ENCODE measurements at places on chromosomes 16 and 17.

DNA sequence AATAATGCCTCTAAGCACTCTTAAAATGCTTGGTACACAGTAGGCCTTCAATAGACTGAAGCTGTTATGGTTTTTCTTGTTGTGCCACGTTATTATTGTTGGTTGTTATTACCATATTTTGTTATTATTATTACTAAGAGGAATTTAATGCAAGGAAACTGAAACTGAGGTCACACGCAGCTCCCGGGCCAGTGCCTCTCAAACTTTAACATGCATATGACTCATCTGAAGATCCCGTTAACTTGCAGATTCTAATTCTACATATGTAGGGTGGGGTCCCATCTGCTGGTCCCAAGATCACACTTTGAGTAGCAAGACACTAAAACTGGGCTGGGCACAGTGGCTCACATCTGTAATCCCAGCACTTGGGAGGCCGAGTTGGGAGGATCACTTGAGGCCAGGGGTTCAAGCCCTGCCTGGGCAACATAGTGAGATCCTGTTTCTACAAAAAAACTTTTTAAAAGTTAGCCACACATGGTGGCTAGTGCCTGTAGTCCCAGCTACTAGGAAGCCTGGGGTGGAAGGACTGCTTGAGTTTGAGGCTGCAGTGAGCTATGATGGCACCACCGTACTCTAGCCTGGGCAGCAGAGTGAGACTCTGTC lies 888 bp downstream of the ACSM5 start:
- DNase-seq: no peak

DNA sequence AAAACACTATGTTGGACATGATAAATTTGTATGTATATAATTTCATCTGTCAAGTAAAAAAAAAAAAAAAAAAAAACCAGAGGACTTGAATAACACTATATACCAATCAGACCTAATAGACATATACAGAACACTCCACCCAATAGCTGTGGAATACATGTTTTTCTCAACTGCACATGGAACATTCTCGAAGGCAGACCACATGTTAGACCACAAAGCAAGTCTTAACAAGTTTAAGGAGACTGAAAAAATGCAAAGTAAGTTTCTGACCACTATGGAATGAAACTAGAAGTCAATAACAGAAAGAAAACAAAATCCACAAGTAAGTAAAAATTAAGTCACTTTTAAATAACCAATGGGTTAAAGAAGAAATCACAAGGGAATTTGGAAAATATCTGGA lies 8.4 kb upstream of the CNTNAP4 start:
- DNase-seq: no peak

DNA sequence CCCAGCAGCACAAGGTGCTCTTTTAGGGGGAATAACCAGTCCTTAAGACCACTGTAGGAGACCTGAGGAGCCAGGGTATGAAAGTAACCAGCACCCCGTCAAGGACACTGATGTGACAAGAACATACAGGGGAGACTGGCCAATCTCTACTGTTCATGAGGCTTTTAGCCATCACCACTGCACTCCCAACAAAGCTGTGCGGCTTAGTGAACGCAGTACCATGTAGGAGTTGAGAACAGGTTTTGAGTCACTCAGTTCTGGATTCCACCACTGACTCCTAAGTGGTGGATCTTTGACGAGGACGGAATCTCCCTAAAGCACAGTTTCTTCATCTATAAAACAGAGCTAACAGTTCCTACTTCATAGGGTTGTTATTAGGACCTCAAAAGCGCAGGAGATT lies 26.8 kb downstream of the COG4 start:
- no peak for DNase-seq

- DNase-seq: no peak
Observed at GRCh38 chr17:42424991-42425610, 2.0 kb upstream of the CAVIN1 start.

DNA sequence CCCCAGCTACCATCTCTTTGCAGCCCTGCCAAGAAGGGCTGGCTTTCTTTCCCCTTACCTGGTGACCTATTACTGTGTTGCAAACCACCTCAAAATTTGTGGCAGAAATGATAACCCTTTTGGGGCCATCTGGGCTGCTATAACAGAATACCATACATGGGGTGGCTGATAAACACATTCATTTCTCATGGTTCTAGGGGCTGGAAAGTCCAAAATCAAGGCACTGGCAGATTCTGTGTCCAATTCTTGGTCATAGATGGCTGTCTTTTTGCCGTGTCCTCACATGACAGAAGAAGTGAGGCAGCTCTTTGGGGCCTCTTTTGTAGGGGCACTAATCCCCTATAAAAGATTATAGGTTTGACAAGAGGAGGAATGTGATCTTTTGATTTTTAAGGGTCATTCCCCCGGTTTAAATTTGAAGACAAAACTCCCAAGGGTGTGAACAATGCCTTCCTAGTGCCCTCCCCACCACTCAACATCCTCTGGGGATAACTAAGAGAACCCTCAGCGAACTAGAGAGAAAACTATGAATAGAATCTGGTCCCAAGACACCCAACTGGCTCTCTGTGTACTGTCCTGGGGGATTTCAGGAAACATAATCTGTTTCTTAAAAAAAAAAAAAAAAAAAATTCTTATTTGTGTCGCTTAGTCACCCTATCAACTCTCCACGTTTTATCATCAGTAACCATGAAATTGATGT lies 1.7 kb upstream of the METTL22 start:
- no peak for DNase-seq

GRCh38 chr17:43079641-43080302 lies 45.4 kb downstream of the BRCA1 start:
- no peak for DNase-seq

GRCh38 chr17:45307290-45308015 lies 9.4 kb downstream of the MAP3K14 start:
- DNase-seq: no peak

GRCh38 chr16:58449768-58450167 lies 50.2 kb upstream of the NDRG4 start:
- DNase-seq: no peak

DNA sequence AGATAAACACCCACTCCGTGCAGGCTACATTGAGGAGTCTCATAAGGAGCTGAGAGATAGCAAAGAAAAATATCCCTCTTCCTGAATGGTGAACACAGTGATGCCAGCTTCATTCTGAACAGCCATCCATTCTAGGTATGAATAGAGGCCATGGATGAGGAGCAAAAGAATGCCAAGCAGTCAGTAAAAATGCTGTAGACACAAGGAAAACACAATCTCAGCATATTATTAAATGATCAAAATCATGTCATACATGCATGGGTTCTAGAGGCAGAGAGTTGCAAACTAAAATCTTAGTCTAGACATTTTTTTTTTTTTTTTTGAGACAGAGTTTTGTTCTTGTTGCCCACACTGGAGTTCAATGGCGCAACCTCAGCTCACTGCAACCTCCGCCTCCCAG lies 313.0 kb downstream of the SOX9 start:
- DNase-seq: no peak

DNA sequence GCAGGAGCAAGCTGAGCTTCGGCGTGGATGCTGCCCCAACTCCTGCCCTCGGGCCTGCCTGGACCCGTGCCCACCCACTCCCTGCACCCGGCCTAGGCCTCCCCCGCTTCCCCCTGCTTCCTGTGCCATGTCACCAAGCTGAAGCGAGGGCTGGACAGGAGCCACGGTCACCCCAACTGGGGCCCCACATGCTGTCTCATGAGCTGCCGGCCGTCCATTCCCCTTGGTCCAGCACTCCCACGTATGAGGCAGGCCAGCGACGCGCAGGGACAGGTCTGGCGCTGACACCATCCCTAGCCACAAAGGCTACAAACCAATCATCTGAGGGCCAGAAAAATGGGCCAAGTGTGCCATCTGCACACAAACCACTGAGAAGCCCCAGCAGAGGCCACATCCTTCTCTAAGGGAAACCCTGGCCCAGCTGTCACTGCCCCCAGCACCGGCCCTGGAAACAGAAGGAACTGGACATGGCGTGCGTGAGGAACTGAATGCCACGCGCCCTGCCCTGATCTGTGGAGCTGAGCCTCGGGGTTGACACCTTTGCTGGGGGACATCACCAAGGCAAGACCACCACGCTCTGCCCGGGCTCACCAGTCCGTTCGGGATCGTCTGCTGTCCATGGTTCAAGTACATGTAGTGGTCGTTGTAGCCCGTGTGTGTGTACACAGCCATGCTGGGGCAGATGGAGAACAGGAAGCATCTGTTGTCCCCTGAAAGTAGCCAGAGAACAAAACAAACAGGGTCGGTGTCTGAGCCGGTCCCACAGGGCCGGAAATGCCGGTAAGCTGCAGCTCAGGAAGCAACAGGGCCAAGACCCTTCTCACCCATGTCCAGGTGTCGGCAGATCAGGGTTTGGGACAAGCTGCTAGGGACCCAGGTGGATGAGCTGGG lies 22.2 kb downstream of the MEAK7 start:
- no peak for DNase-seq

- no peak for DNase-seq
Observed at GRCh38 chr16:609984-610383, 20.1 kb downstream of the RAB40C start.

DNA sequence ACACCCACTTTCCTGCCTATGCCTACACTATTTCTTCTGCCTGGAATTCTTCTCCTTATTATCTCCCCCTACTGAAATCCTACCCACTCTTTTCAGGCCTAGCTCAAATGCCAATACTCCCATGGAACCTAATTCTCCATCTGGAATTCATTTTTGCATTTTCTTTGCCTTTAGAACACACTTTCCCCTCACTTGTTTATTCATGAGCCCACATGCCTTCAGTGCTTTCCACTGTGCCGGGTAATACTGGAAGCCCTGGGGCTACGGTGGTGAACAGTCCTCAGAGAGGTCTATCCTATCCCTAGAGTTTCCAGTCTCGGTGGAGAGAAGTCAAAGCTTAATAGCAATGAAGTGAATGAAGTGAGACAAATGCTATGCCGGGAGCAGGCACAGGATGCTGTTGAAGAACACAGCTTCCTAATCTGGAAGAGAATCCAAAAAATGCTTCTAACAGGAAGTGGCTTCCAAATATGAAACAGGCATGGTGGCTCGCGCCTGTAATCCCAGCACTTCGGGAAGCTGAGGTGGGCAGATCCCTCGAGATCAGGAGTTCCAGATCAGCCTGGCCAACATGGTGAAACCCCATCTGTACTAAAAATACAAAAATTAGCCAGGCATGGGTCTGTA lies 322.4 kb downstream of the GRIN2A start:
- DNase-seq: no peak

GRCh38 chr16:23339787-23340186 lies 37.7 kb downstream of the SCNN1B start:
- no peak for DNase-seq

DNA sequence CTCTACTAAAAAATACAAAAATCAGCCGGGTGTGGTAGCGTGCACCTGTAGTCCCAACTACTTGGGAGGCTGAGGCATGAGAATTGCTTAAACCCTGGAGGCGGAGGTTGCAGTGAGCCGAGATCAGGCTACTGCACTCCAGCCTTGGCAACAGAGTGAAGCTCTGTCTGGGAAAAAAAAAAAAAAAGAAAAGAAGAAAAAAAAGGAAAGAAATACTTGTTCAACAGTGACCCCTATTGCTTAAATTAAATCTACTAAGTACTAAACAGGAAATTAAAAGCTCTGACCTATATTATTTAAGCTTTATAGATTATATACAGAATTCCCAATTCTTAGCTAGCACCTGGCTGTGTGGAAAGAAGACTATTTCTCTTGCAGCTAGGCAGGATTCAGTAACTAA lies 48.9 kb downstream of the FBXL20 start:
- DNase-seq: no peak

GRCh38 chr17:35089586-35090296 lies 26.2 kb upstream of the RFFL start:
- no peak for DNase-seq

DNA sequence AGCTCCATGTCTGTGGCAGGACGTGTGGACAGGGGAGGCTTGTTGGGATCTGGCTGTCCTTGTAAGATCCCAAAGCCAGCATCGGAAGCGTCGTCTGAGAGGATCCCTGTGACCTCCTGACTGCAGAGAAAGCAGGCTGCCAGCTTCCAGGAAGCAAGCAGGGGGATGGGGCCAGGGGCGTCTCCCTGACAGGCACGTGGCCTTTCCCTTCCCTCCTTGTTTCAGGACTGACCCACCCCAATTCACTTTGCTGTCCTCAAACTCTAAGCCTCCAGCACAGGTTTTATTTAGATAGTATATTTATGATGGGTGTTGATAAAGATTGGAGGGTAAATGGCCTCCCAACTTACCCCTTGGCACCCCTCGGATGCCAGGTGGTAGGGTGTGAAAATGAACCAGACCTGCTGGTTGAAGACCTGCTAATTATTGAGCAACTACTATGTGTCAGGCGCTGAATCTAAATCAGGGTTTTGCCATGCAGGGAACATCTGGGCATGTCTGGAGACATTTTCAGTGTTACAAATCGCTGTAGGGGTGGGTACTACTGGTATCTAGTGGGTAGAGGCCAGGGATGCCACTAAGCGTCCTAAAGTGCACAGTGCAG lies 24.5 kb downstream of the SOCS1 start:
- DNase-seq: no peak

GRCh38 chr16:668519-669171 lies 713 bp downstream of the RHOT2 start:
- no peak for DNase-seq

DNA sequence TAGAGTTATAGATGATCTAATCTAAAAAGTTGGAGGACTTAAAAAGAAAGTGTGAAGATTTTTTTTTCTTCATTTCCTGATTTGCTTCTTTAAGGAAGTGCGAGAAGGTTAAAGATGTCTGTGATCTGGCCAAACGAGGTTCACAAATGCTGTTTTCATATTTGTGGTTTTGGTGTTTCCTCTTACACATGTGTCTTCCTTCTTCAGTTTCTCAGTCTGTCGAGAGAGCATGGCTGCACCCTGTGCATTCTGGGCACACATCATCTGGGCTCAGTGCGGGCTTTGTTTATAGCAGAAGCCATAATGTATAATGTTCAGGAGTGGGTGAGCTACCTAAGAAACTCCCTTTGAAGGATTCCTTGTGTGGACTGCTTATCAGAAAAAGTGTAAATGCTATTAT lies 260.4 kb upstream of the TBX2 start:
- DNase-seq: no peak

GRCh38 chr16:29029168-29029994 lies 44.5 kb downstream of the LAT start:
- DNase-seq: no peak

DNA sequence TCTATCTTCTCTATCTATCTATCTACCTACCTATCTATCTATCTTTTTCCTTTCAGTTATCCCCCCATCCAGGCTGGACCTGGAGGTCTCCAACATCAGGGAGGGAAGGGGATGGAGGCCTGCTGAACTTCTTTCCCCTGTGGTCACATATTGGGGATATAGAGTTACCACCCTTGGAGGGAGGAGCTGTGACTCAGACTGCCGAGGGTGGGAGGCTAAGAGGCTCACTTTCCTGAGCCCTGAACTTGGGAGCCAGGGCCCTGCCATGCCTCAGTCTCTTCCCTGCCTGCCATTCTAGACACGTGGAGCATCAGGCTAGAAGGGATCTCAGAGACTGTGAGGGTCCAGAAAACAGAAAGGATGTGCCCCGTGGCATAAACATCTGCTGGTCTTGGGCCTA lies 8.4 kb downstream of the LRRC3C start:
- no peak for DNase-seq

All from left forelimb (tissue), 1 donor.